Fibroblast of mammary gland (primary cell): ENCODE measurements at places on chromosomes 1 and 21.

- DNase-seq = no peak
These were observed 408.3 kb upstream of the NR5A2 start for GRCh38 chr1:199619223-199619622.

GRCh38 chr1:216549796-216550195 lies 126.5 kb upstream of the USH2A start:
- no peak for DNase-seq

DNA sequence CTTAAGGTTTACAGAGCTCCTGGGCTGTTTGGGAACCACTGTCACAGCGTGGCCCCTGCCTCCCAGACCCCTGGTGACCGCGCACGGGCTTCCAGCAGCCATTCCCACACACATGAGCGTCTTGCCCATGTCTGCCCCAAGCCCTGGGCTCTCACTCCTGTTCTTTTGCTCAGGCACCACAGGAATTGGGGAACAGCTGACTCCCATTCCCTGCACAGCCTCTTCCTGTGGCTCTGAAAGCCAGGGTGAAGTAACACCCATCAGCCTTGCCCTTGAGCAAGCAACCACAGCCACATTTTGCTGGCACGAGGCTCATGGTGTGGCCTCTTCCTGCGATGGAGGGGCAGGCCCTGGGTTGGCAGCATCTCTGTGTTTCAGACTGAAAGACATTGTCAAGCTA lies 14.3 kb upstream of the GPR157 start:
- DNase-seq = peak; percentile 71

GRCh38 chr1:114511032-114511785 lies at the start of gene TRIM33:
TRIM33 (minus strand) TSS chr1:114511203; CDS start chr1:114511076, 127 bp downstream.
- peak; percentile 92 for DNase-seq

- no peak for DNase-seq
These were observed 8.9 kb downstream of the PGBD2 start for GRCh38 chr1:248914796-248915381.

- no peak for DNase-seq
These were observed 266.1 kb downstream of the DNM3 start for GRCh38 chr1:172107316-172107975.

GRCh38 chr1:117622726-117623125 lies 16.9 kb downstream of the TENT5C start:
- no peak for DNase-seq

DNA sequence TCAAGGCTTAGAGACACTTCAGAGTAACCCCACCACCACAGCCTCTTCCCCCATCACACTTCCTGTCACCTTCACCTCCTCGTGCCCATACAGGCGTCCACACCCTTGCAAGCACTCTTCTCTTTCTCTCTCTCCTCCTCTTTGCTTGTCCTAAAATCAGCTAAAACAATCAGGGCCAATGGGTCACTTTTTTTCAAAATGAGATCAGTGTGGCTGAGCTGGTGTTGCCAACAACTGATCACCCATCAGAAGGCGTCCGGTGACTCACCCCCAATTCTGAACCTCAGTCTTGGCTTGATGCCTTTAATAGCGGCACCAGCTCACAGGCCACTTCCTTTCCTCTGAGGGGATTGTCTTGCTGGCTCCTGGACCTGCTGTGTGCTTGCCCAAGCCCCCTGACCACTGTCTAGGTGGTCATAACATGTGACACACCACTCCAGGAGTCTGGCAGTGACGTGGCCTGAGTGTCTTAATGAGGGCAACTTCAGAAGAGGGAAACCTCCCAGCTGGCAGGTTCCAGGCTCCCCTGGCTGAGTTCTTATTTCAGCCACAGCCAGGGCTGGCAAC lies 1.6 kb downstream of the DRAXIN start:
- DNase-seq = peak; percentile 90

GRCh38 chr1:34366875-34367624 lies 190.3 kb downstream of the C1orf94 start:
- no peak for DNase-seq

DNA sequence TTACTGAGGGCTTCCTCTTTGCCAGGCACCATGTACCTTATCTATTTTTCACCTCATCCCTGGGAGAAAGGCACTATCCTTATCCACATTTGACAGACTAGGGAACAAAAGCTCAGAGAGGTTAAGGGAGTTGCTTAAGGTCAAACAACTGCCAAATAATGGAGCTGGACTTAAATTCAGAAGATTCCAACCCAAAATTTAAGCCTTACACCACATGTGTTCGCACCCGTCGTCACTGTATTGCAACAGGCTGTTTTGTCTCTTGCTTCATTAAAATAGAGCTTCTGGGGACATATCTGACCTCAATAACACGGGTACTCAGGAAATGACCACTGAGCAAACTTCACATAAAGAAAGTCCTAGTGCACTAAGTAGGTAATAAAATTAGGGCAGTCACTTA lies 62.0 kb downstream of the TRABD2B start:
- peak; percentile 34 for DNase-seq

DNA sequence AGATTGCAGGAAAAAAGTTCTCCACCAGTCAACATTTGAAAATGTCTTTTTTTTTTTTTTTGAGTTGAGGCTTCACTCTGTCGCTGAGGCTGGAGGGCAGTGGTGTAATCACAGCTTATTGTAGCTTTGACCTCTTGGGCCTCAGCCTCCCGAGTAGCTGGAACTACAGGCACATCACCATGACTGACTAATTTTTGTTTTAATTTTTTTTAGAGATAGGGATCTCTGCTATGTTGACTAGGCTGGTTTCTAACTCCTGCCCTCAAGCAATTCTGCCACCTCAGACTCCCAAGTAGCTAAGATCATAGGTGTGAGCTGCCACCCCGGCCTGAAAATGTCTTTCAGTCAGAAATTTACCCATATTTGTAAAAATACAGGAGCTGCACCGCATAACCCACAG lies 30.6 kb upstream of the USP24 start:
- DNase-seq = no peak

DNA sequence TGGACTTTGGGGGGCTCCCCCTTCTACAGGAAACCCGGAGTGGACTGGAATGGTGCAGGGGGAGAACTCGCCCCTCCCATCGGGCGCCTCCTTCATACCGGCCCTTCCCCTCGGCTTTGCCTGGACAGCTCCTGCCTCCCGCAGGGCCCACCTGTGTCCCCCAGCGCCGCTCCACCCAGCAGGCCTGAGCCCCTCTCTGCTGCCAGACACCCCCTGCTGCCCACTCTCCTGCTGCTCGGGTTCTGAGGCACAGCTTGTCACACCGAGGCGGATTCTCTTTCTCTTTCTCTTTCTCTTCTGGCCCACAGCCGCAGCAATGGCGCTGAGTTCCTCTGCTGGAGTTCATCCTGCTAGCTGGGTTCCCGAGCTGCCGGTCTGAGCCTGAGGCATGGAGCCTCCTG lies at the start of gene TNFRSF14:
TSS of gene TNFRSF14 (plus strand) at position 95 of the 401 bp plus-strand sequence. CDS start at position 389, 294 bp downstream.
- DNase-seq = peak; percentile 36

GRCh38 chr1:163509114-163509513 lies 187.4 kb downstream of the NUF2 start:
- DNase-seq = peak; percentile 76

- DNase-seq = no peak
These were observed 51.7 kb downstream of the SNRPE start for GRCh38 chr1:203913073-203913521.

DNA sequence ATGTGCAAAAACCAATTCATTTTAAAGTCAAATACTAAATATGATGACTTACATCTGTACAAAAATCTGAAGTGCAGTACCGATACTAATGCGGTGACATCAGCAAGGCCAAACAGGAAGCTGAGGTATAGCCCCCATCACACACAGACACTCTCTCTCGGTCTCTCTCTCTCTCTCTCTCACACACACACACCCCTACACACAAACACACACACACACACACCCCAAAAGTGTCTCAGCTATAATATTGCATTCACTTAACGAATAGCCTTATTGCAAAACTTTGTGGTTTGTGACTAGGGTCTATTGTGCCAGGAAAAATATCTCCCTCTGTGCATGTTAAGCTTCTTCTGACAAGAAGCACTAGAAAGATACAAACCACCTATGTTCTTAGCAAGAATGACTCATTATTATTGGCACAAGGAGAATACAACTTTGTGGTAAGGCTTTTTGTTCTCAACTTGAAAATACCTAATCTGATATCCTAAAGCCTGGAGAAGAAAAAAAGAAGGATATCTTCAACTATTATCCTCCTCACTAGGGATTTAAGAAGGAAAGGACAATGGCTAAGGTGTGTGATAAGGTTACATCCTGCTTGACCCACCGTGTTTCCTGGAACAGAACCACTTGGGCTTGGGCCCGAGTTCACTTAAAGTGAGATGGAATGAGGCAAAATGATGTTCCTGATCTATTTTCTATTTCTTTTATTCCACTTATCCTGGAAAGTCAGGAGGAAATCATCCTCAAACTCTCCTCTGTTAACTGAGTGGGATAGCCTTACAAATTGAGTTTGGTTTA lies 107.1 kb downstream of the NIBAN1 start:
- peak; percentile 99 for DNase-seq

GRCh38 chr1:198333744-198334143 lies 176.9 kb downstream of the NEK7 start:
- peak; percentile 38 for DNase-seq

GRCh38 chr1:95640746-95641145 lies 406.7 kb downstream of the RWDD3 start:
- no peak for DNase-seq

GRCh38 chr1:6373961-6374720 lies 19.4 kb downstream of the ACOT7 start:
- DNase-seq = no peak

DNA sequence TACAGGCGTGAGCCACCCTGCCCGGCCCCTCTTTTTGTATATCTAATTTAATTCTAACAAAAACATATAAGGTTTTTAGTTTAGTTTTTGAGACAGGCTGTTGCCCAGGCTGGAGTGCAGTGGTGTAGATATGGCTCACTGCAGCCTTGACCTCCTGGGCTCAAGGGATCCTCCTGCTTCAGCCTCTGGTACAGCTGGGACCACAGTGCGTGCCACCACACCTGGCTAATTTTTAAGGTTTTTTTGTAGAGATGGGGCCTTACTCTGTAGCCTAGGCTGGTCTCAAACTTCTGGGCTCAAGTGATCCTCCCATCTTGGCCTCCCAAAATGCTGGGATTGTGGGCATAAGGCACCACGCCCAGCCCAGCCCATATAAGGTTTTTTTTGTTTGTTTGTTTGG lies 18.8 kb downstream of the ENSA start:
- DNase-seq = no peak

DNA sequence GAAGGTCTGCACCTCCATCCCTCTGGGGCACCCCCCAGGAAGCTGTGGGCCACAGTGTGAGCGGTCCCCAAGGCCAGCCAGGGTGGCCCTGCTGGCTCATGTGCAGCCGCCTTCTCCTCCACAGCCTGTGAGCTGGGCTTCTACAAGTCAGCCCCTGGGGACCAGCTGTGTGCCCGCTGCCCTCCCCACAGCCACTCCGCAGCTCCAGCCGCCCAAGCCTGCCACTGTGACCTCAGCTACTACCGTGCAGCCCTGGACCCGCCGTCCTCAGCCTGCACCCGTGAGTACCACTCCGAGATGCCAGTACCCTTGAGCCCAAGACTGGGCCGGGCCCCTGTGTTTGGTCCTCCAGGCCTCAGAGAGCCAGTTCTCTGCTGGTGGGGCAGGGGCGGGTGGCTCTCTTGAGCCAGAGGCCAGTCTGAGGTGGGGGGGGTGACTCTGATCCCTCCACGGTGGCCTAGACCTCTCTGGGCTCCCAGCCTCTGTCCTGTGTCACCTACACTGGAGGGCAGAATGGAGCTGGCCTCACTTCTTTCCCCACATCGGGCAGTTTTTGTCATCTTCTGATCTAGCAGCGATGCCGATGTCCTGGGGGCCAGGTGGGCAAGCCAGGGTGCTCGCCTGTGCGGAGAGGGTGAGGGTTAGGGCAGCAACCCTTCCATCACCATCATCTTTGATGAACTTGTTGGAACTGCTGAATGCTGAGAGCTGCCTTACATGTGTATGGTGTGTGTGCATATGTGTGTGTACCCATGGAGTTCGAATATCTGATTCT lies 23.3 kb downstream of the EPHA8 start:
- no peak for DNase-seq

- no peak for DNase-seq
These were observed 14.5 kb downstream of the DUSP10 start for GRCh38 chr1:221727146-221728036.

DNA sequence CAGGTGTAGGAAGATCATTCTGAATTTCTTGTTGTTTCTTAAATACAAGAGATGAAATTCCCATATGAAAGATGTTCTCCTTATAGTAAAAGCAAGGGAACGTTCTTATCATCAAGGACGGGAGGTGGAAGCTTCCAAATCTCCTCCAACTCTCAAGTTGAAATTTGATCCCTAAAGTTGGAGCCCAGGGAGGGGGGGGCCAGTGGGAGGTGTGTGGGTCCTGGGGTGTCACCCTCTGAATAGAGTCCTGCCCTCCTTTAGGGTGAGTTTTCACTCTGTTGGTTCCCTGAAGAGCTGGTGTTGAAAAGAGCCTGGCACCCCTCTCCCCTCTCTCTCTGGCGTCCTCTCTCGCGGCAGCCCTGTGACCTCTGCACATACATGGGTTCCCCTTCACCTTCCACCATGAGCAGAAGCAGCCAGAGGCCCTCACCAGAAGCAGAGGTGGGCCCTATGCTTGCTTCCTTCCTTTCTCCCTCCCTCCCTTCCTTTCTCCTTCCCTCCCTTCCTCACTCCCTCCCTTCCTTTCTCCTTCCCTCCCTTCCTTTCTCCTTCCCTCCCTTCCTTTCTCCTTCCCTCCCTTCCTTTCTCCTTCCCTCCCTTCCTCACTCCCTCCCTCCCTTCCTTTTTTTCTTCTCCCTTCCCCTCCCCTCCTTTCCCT lies 10.0 kb upstream of the TRIM17 start:
- DNase-seq = no peak

DNA sequence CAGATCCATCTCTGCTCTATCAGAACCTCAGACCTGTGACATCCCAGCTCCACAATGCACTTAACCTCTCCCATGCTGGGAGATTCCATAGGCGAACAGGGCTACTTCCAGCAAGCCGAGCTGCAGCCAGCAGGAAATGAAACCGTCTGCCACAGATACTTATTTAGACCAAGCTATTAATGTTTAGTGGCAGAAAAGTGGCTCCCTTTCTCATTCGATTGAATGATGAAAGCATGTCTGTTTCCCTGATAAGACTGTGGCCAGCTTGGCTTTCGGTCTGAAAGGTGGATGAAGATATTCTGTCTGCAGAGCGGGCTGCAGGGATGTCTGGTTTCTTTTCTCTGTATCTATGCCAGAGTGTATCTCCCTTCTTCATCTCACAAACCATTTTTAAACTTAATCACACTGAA lies 146.4 kb downstream of the GREM2 start:
- DNase-seq = no peak

- DNase-seq = peak; percentile 70
These were observed 1.3 kb downstream of the FCGR2A start for GRCh38 chr1:161506336-161507223.

DNA sequence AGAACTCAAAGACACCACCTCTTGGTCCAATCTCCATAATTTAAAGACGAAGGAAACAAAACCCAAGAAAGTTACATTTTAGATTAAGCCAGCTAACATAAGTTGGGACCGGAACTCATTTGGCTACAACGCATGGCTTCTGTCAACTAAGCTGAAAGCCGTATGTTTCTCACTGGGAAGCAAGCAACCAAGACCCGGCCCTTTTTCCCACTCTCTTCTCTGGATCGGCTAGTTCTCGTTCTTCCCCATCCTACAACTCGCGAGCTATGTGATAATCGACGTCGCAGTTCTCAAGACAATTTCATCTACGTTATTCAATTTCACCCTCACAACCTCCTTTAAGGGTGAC lies 601 bp downstream of the CCT8 start:
- peak; percentile 35 for DNase-seq

- peak; percentile 96 for DNase-seq
These were observed 84.2 kb downstream of the NDUFS5 start for GRCh38 chr1:39110325-39110851.

GRCh38 chr1:59552007-59552406 lies 255.1 kb downstream of the FGGY start:
- DNase-seq = no peak
